Stimulated activated CD8-positive, alpha-beta memory T cell treated with anti-CD3 and anti-CD28 coated beads, Interleukin-4, amount 100 ng/mL, for 1 hour (primary cell): ENCODE measurements at places on chromosomes 1 and 21.

- DNase-seq: no peak
Observed at GRCh38 chr21:36543924-36544323, 64.0 kb upstream of the CLDN14 start.

- no peak for DNase-seq
Observed at GRCh38 chr1:106534612-106535011, 521.9 kb upstream of the PRMT6 start.

DNA sequence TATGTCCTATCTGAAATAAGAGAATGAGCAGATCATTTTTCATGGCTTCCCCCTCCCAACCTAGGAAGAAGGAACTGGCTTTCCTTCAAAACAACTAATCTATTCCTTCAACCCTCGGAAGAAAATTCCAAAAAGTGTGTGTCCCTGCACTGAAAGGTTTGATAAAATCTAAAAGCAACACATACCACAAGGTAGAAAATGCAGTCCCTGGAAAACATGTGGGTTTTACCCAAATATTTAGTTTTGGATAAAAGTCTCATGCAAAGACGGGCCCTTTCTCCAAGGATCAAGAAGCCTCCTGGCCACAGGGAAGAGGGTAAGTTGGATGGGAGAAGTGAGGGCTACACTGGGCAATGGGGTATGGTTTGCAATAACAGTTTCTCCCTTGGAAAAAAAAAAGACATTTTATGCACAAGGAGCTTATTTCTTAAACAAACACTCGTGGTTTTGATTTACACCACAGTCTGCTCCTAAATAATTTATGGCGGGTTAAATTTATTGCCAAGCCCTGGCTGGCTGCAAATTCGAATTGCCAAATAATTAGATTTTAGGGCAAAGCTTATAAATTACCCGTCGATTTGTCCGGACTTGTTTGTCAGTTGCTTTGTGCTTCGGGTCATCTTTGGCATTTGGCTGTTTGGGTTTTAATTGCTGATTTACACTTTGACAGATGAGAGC, 28.9 kb downstream of the ERI3 start:
- no peak for DNase-seq

DNA sequence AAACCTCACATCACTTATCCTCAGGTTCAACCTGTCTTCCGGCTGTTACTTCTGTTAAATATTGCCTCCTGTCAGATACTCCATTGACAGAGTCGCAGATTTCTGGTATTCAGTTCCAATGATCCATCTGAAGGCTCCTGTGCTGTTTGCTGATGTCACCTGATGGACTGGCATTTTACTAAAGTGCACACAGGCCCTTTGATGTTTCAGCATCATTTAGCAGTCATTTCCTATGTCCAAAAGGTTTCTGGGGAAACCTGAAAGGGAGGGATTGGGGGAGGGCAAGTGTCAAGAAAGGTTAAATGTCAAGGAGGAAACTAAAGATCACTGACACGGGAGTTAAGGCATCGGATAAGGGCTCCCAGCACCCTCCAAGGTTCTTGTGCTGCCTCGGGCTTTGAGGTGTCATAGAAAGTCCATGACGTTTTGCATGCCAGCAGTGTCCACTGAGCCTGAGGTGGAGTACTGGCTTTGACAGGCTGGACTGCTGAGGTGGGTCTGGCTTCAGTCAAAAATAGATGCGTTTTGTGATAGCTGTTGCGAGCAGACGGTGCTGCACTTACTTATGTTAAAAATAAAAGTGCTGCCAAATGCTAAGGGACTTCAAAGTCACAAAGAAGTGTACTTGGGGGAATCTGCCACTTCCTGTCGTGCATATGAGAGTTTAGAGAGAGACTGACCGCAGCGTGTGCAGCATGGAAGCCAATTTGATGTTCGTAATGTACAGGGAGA, 30.8 kb downstream of the XCL2 start:
- no peak for DNase-seq

DNA sequence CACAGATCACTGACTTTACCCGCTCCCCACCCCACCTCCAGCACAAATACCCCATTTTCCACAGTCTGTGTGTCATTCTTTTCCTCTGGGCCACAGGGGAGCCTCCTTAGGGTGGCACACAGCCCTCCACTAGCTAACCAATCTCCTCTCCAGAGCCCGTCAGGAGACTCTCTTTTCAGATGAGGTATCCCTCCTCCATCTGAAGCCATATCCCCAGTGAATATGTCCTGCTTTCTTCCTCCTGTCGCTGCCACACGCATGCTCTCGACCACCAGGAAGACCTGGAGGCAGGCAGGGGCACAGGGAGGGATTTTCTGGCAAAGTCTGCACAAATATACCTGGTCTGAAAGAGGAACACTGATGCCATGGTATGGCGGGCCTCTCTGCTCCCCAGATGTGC, 635 bp downstream of the ZNF648 start:
- DNase-seq: no peak
